Mammary epithelial cell (primary cell): ENCODE measurements at places on chromosomes 3 and 15.

GRCh38 chr15:46442184-46442583 is 807.4 kb downstream of the SQOR start:
- no peak for DNase-seq

GRCh38 chr3:191244242-191244867 is 45.3 kb downstream of the OSTN start:
- DNase-seq = no peak

DNA sequence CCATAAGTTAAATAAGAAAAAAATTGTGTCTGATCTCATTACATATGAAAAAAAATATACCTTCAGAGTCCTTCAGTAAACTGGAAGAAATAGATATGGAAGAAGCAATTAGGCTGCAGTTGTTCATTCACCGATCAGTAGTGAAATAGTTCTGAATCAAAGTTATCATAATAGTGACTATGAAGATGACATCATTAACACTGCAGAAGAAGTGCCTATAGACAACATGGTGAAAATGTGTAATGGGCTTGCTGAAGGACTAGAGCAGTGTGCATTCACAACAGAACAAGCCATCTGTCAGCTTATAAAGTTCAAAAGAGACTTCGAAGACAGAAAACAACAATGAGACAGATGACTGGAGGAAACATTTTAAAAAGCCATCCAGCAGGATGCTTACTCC is 144.5 kb downstream of the NAALADL2 start:
- DNase-seq = no peak

DNA sequence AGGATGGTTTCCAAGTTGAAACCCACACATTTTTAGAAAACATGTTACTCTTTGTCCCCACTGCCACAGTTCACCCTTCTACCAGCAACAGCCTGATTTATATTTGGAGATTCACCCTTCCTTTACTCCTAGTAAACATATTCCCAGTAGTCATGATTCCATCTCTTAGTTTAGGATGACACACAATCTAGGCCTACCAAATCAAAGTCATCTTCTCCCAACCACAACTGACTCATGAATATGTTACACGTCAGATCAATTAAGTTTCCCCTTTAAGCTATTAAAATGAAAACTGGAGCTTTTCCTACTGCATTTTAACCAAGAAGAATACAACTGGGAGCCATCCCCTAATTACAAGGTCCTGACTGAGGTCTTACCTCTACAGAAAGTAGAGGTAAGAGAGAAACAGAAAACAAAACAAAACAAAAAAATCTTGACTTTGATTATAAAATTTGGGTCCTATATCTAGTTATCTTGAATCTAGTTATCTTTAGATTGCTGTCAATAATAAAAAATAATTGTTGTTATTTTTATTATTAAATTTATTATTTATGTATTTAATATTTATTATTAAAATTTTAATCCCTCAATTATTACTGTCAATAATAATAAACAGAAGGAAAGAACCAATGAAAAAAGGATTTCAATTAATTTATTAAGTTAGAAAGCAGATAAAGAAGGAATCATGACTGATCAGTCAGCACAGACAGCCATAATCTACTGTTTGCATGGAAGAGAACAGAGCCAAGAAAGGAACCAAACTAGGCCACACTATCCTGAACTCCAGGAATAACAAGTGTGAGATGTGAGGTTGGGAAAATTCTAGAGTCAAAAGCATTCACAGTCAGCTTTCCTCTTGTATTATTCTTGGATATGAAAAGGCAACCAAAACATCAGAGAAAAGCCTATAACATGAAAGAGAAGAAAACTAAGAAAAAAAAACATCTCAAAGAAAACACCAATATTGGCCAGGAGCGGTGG is 12.5 kb downstream of the DPH6 start:
- DNase-seq = peak; percentile 71

DNA sequence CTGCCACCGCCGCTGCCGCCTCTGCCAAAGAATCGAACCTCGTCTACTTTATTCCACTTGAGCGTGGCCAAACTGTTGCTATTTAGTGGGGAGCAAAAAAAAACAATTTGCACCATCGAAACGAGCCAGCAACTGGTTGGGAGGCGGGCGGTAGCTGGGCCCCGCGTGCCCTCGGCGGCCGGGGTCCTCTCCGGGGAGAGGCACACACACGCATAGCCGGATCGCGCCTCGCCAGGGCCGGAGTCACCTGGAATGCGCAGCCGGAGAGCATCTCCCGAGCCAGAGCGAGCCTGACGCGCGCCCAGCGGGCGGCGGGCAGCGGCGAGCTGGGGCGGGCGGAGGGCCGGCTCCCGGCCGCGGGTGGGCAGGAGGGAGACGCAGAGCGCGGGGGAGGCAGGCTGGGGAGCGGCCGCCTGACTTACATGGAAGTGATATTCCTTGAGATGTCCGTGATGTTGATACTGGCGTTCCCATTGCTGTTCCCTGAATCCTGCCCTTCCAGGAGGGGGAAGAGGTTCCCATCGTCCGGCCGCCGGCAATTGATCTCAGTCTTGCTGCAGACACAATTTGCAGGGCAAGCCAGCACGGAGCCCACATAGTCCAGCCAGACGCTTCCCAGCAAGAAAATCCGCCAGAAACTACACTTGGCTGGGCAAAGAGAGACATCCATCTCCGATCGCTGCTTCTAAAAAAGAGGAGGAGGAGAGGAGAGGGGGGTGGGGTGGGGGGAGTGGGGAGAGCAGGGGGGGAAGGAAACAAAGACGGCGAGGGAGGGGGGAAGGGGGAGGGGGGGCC is 858 bp downstream of the NTRK3 start:
- peak; percentile 46 for DNase-seq

DNA sequence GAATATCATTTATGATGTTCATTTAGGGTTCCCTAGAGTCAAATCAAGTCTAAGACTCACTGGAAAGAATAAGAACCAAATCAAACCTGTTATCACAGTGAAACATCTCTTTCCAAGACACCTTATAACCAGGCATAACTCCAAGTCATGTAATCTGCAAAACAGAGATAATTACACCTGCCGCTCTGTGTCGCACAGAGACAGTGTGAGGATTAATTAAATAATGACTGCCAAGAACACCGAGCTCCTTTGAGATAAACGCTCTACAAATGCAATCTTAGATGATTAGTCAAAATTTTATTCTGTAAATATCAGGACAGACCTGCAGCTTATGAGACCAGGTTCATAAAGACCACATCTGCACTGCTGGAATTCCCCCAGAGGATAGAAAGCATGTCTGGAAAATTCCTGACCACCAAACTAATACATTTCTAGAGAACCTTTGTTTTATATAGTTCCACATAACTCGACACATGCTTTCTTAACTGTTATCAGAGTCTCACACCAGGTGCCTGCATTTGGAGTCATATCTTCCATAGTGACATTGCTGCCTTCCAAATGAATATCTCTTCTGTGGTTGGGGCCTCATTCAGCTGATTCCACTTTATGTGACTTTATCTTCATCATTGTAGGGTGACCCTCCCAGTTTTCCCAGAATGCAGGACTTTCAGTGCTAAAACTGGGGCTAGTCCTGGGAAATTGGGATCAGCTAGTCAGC is 252.8 kb downstream of the CD47 start:
- DNase-seq = no peak
